Neural crest cell (in vitro differentiated cells): ENCODE measurements at places on chromosomes 7 and 10. TPM values are rescaled to one million over a fixed set of nuclear protein-coding genes. Genes with fewer than 3 reads are reported as not detected.

- no peak for DNase-seq
These were observed 64.8 kb upstream of the MEOX2 start for GRCh38 chr7:15751191-15751701.

GRCh38 chr10:125193306-125193877 lies 33.0 kb upstream of the CTBP2 start:
- DNase-seq: no peak

- peak; percentile 49 for DNase-seq
These were observed 92.7 kb upstream of the GPR26 start for GRCh38 chr10:123573236-123574108.

DNA sequence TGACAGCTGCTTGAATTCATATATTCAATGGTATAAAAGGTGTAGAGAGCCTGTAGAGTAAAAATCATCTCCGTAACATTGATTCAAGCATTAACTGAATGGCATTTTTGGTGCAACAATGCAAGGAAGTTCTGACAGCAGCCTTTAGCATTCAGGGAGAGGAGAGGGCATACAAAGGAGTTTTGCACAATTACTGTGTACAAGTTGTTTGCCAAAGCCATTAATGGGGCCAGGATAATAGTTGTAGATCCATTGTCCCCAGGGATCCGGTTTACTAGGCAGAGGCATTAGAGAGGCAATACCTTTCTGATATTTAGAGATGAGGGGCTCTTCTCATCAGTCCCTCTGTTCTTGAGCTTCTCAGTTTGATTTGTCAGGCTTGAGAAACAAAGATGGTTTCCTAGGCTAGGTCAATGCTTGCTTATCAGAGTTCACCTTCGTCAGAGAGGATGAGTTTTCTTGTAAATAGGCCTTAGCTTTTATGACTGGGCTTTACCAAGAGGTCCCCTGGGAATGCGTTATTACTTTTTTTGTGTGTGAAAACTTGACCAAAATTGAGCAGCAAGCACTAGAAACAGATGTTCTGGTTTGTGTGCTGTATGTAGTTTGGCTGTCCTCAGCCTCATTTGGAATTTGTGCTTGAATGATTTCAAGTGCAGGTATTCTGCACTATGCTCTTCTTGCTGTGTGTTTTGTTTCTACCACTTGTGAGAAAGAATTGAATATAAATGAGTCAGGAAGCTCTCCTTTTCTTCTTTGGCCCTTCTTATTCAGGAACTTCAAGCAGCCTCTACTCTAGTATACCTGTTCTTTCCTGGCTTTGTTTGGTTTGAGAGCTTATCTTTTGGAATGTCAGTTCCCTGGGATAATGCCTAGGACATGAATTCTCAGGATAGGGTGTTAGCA lies 32.0 kb downstream of the SND1 start:
- no peak for DNase-seq

DNA sequence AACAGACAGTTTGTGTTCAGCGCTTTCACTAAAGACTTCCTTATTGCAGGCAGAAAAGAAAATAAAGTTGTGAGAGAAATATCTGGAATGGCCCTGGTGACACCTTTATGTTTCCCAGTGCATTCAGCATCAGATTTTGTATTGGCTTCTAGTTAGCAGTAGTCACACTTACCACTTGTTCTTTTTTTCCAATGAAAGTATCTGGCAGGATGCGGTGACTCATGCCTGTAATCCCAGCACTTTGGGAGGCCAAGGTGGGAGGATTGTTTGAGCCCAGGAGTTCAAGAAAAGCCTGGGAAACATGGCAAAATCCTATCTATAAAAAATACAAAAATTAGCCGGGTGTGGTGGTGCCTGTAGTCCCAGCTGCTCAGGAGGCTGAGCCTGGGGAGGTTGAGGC lies 649.6 kb downstream of the LRMDA start:
- no peak for DNase-seq

The MPP7 gene
- total RNA-seq: 2.3 TPM in 2 replicates

The ST7 gene
- total RNA-seq: 22.4 and 25.5 TPM in 2 replicates
